ENCODE measurements at places on chromosomes 12 and 14. TPM values are rescaled to one million over a fixed set of nuclear protein-coding genes. Genes with fewer than 3 reads are reported as not detected.

DNA sequence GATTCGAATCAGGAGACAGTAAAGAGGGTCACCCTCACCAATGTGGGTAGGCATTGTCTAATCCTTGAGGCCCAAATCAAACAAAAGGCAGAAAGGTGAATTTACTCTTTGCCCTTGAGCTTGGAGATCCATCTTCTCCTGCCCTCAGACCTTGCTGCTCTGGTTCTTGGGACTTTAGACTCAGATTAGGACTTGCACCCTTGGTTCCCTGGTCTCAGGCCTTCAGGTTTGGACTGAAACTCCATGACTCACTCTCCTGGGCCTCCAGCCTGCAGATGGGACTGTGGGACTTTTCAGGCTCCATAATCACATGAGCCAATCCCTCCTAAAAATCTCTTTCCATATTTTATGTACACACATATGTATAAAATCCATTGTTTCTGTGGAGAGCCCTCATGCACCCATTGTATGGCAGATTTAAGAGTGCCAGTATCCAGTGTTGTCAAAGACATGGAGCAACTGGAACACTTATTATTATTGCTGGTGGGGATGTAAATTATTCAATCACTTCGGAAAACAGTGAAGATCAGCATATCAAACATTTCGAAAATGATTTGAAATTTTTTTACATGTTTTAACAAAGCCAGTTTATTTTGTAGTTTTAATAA is 48.7 kb downstream of the EID3 start:
- no peak for DNase-seq

ZNF384 gene
- total RNA-seq, result 88.8 TPM

GRCh38 chr12:92701441-92701840 is 1.3 kb upstream of the PLEKHG7 start:
- DNase-seq, result no peak

FCF1 gene
- 74.2 TPM for total RNA-seq

- peak; percentile 45 for DNase-seq
These were observed 10.9 kb downstream of the TCHP start for GRCh38 chr12:109910969-109911348.

NXPH4 gene
- 4.8 TPM for total RNA-seq

DNA sequence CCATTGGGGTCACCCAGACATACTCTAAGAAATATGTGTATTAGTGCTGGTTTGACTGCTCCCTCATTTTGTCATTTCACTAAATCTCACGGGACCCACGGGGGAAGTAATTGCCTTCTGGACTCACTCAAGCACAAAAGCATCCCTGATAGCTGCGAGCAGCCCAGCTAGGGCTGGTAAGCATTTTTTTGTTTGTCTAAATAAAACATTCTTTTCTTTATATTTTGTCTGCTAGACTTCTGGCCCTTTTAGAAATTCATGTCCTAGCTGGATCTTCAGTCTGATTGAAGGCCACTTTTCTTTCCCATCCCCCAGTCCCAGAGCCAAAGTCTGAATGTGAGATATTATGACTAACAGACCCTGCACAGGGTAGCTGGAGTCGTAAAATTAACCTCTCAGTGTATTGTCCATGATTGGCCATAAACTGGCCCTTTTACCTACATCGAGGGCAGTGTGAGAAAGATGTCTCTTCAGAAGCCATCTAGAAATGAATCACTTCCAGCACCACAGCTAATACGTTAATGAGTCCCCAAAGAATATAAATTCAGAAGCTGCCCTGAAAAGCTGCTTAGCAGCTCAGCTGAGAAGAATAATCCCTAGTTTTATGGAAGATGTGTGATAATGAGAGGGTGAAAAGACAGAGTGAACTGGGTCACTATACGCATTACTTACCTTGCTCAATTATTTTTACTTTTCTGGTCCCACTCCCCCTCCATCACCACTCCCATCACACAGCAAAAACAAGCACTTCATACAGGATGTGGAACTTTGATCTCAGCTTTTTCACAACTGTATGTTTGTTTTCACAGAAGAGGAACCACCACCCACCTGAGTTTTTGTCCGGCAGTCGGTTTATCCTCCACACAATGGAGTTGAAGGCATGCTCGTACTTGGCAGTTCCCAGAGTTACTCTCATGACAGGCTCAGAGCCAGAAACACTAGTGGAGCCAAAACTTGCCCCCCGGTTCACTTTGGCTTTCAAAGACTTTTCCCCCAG is 55.6 kb upstream of the GTF2A1 start:
- peak; percentile 37 for DNase-seq

DNA sequence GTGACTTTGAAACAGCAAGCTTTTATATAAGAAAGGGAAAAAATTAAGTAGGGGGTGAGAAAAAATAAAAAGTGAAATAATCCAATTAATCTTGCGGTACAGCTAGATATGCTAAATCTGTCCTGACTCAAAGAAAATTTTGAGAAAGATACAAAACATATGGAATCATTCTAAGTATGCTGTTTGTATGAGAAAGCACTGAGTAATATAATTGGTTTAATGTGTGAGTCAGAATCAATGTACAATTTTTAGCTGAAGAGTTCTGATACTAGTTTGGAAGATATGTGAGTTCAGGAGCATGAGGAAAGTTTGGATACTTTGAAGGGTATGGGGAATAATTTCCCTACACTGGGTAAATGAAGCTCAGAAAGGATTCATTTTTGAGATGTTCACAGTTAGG is 190.9 kb upstream of the RASSF8 start:
- no peak for DNase-seq

GRCh38 chr12:109058773-109059172 is 6.4 kb downstream of the USP30 start:
- DNase-seq, result no peak

GRCh38 chr12:114921781-114922180 is 237.8 kb upstream of the TBX3 start:
- DNase-seq, result no peak

DNA sequence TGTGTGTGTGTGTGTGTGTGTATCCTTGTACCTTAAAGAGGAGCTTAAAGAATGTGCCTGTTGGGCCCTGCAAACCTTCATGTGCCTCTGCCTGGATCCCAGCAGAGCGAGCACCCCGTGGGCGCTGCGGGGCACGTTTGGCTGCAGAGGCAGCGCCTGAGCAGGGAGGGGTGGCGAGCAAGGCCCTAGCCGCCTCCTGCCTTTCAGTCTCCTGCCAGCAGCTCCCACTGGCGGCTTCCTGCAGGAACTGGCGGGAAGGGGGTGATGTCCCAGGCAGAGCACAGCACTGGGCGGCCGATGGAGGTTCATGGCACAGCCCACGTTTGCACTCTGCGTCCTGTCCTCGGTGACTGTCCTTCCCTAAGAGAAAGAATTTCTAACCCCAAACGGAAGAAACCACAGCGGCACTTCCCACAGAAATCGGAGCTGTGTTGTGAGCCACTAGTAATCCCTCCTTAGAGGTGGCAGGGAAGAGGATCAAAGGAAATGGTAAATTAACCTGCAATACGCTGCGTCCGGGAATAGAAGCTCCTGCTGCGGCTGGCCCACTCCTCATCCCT is 19.8 kb downstream of the ZBTB42 start:
- DNase-seq, result peak; percentile 77

- DNase-seq, result no peak
These were observed 923.5 kb downstream of the BCL11B start for GRCh38 chr14:98348505-98348904.

GRCh38 chr14:35669782-35670181 is 135.8 kb downstream of the INSM2 start:
- no peak for DNase-seq

DNA sequence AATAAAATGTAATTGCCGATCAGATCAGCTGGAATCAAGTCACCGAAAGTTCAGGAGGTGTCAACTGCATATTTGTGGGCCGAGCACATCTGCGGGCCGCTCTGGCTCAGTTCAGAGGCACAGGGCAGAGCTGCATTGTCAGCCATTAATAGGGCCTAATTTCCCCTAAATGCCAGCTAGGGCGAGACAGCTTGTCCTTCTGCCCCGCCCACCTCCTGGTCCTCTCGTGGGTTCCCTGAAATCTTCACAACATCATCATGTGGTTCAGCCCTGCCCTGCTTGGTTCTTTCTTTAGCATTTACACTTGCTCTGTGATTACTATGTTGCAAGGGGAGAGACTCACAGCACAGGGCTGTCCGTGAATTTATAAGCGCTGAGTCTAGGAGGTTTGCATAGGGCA is 148.9 kb downstream of the CHST11 start:
- no peak for DNase-seq

DNA sequence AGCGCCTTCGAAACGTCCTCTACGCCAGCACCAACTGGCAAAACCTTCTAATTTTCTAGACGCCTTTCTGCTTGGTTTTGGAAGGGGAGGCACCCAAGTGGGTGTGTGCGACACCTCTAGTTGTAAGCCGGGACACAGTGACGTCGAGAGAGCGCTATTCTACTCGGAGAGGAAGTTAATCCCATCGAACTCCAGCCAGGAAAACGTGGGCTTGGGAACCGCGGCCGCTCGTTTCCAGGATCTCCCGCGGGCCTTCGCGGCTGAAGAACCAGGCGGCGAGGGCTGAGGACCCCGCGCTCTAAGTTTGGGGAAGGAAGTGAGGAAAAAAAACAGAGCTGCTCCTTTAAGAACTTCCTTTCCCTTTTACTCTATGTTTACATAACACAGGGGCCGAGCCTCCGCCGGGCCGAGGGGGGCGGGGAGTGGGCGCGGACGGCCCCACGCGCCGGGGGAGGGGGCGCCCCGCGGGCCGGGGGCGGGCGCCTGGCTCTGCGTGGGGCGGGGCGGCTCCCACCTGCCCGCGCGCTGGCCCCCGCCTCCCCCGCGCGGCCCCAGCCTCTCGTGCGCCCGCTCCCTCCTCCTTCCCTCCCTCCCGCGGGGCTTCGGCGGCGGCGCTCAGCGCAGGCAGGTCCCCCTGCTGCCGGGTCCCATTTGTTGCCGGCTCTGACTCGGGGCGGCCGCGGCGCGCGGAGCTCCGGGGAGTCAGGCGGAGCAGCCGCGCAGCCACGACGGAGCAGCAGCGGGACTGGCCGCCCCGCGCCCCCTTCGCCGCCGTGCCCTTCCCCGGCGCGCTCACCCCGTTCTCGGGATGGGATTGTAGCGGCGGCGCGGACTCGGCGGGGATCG is at the start of gene PELI2:
PELI2 (plus strand) TSS at position 647 of the 846 bp plus-strand sequence. CDS start 250 bp downstream, outside the sequence.
- peak; percentile 86 for DNase-seq

GRCh38 chr12:93199831-93200236 is 177.9 kb upstream of the NUDT4 start:
- DNase-seq, result no peak

FAM181A gene
- total RNA-seq, result not detected

- DNase-seq, result no peak
These were observed 70.6 kb upstream of the PRICKLE1 start for GRCh38 chr12:42660117-42660516.

Data from A673 (cell line).